Kidney tubule cell (primary cell): ENCODE measurements at places on chromosomes 4 and X.

- DNase-seq: no peak
Measured at GRCh38 chr4:109764789-109765402, 35.0 kb upstream of the PLA2G12A start.

GRCh38 chrX:19176901-19177630 is 54.8 kb upstream of the ADGRG2 start:
- no peak for DNase-seq

DNA sequence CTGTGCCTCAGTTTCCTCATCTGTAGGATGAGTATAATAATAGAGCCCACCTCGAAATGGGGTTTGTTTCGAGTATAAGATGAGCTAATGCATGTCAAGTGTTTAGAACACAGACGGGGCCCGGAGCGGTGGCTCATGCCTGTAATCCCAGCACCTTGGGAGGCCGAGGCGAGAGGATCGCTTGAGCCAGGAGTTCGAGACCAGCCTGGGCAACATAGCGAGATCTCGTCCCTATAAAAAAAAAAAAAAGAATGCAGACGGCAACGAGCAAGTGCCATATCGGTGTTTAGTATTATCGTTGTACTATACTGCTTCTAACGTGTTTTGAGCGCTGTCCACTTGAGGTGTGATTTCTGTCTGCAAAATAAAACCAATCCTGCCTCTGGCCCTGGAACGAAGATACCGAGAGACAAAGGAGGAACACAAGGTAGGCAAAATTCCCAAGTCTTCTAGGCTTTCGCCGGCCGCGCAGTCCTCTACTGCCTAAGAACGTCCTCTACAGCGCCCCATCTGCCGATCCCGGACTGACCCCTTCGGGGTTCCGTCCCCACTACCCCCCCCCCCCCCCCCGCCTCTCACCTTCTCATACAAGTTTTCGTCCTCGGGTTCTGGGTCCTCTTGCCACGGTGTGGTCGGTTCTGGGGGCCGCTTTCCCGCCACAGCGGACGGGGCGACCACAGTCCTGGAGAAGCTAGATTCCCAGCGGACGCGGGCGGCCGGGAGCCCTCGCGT is 442 bp downstream of the NDUFB11 start:
- no peak for DNase-seq

GRCh38 chr4:41213625-41214135 is 662 bp downstream of the APBB2 start:
- DNase-seq: peak; percentile 40

DNA sequence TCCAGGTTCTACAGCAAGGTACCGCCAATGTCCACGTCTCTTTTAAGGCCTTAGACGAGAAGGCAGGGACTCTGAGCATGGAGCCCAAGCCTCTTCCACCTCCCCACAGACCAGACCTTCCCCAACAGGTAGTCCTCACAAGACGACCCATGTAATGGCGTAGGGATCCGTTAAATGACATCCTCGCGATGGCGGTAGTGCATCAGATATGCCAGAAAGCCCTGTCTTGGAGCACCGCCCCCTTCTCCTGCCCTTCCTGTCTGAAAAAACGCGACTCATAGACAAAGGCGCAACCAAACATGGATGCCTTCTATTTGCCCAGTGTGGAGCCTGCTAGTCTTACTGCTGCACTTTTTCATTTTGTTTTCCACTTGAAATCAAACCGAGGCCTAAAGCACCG is 185.4 kb downstream of the OR13H1 start:
- peak; percentile 85 for DNase-seq

DNA sequence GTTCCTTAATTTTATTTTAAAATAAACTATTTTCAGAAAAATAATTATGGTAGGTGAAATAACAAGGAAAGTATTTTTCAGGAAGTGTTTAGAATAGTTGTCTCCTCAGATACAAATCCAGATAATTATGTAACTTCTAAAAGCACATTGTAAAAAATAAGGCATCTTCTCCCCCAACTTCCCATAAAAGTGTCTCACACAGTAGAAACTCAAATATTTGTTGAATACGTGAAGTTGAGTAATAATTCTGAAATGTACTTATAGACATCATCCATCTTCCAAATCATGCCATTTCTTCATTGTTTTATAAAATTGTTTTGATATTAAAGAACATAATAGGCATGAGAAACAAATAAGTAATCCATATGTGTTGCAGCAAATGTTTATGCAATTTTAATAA is 18.0 kb downstream of the SHISA3 start:
- DNase-seq: no peak

DNA sequence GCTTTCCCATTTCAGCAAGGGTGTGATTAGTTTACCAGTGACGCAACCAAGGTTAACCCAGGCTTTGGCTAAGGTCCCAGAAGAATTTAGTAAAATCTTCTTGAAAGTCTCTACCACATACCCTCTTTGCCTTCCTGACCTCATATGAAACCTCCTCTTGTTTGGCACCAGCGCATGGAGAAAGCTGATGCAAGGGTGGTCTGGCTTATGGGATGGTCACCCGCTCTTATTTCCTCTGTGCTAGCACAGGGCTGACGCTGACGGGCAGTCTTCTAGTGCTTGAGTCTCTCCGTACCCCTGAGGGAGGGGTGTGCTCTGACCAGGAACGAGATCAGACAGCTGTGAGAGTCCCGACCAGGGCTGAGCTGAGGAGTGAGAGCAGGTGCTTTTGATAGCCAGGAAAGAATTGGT is 137.6 kb downstream of the TENM3 start:
- no peak for DNase-seq

GRCh38 chrX:118528071-118528737 is 32.6 kb downstream of the DOCK11 start:
- DNase-seq: no peak

DNA sequence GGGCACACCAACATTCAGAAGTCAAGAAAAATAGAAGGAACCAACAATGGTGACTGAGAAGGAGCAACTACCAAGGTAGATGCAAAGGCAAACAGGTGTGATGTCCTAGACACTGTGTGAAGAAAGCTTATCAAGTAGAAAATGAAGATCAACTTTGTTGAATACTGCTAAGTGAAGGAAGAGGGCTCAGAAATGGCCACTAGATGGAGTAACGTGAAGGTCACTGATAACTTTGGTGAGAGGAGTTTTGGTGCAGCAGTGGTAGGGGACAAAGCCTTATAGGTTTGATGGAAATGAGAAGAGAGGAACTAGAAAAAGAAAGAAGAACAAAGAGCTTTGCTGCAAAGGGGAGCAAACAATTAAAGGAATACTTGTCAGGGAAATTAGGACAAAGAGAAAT is 23.5 kb downstream of the OTC start:
- DNase-seq: peak; percentile 9

GRCh38 chrX:53184836-53185235 is 40.2 kb downstream of the KDM5C start:
- DNase-seq: peak; percentile 92

- DNase-seq: peak; percentile 97
Measured at GRCh38 chrX:48498374-48498809, 10.4 kb upstream of the PORCN start.

DNA sequence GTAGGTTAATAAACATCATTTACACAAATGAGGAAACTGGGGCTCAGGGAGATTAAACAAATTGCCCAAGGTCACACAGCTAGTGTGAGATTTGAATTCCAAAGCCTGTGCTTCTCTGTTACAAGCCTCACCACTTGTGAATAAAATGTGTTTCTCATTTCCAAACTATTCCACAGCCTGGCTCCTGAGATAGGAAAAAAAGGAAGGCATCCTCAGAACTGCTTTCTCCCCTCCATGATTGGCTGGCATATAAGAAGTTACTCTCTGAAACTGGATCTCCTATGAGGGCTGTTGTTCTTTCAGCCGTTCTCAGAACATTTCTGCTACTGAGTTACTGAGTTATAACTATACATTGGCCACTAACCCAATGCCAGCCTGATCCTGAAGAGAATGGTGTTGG is 237.9 kb downstream of the MAML3 start:
- no peak for DNase-seq

DNA sequence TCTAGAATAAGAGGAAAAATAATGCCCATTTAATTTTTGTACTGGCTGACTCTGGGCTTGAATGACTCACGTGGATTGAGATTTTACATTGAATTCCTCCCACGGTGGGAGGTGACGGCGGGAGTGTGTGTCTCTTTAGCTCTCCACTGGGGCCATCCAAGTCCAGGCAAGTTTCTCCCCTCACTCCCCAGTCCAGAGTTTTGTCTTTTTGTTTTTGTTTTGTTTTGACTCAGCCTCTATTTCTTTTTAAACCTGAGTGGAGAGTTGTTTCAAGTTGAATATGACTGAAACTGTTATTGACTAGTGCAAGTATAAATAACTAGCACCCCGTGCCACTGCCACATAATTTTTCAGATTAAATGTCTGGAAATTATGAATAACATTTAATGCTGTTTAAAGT is 13.6 kb downstream of the CHST7 start:
- DNase-seq: no peak

DNA sequence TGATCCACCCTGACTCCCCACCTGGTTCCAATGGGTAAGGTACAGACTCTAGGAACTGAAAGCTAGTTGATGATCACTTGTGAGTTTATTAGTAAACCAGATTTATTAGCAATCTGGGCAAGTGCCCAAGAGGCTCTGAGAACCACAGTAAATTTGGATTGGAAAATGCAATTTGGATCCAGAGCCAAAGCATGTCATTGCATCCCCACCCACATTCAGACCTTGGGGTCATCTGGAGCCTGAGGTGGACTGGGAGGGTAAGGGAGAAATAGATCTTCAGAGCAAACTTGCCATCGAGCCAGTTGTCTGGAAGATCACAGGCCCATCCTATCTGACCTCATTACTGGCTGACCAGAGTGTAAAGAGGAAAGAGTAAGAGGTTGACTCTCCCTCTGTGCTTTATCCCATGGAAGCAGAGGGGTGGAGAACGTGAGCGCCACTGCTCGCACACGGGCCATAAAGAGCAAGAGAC is 78.7 kb upstream of the RASGEF1B start:
- DNase-seq: no peak

- DNase-seq: no peak
Measured at GRCh38 chr4:637536-638280, 12.3 kb downstream of the PDE6B start.

DNA sequence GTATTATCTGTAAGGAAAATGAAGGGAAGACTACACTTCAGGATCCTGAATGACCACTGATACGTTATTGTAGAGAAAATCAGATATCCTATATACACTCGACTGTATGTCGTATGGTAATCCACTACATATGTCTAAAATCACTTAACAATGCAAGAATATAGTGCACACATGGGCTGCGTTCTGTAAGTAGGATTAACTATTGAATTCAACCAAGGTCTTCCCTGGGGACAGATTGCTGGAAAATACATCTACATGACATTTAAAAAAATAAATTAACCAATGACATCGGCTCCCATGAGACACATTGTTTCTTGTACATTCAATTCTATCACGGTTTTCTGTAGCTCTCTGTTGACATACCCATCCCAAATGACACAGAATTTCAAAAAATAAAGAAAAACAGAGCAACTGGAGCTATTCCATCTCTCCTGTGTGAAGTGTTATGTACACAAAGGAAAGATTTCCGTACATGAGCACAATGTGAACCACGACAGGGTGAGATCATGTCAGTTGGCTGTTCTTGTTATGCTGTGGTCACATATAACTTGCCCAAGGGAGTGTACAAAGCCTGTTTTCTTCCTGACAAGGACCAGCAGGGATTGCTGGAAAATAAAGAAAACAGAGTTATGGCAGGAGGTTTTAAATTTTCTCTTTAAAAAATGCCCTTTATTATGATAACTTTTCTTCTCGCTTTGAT is 6.1 kb downstream of the ENOX2 start:
- no peak for DNase-seq

GRCh38 chrX:102515975-102516941 is at the start of gene TMSB15A:
TSS of gene TMSB15A (minus strand) at chrX:102516739.
- DNase-seq: peak; percentile 26

- no peak for DNase-seq
Measured at GRCh38 chrX:53196678-53197077, 28.3 kb downstream of the KDM5C start.

GRCh38 chr4:22573641-22574040 is 57.8 kb upstream of the ADGRA3 start:
- no peak for DNase-seq

GRCh38 chr4:127685292-127685691 is 44.9 kb upstream of the SLC25A31 start:
- peak; percentile 69 for DNase-seq

- DNase-seq: peak; percentile 95
Measured at GRCh38 chr4:123480706-123481418, 84.3 kb downstream of the SPRY1 start.

DNA sequence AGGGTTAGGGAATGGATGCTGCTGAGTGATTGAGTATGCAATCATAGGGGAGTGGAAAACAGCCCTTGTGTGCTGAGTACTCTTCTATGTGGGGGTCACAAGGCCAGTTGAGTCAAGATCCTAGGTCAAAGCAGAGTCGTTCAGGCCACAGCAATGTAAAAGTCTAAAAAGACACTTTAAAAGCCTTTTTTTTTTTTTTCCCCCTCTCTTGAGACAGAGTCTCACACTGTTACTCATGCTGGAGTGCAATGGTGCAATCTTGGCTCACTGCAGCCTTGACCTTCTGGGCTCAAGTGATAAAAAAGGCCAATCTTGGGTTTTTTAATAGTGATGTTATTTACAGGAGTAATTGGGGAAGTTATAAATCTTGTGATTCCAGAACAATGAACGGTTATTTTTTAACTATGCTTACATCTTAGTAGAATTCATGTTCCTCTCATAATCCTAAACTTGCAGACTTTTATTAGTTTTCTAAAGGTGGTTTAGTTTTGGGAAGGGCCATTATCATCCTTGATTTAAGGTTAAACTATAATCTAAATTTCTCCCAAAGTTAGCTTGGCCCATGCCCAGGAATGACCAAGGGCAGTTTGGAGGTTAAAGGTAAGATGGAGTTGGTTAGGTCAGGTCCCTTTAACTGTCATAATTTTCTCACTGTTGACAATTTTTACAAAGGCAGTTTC is 82.2 kb upstream of the BMP2K start:
- DNase-seq: no peak

DNA sequence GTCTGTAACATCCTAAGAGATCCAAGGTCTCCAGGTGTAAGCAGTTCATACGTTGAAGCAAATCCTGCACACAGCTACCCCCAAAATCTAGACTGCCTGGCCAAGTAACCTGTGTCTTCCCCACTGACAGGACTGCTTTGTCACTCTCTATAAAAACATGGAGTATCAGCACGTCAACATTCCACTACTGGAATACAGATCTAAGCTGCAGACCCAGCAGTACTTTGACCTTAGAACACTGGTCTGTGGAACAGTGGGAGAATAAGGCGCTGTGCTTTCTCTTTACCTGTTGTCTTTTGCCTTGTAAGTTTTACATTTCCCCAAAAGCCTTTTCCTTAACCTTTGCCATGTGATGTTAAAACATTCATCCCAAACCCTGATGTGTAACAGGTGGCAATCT is 137.4 kb downstream of the JADE1 start:
- no peak for DNase-seq

DNA sequence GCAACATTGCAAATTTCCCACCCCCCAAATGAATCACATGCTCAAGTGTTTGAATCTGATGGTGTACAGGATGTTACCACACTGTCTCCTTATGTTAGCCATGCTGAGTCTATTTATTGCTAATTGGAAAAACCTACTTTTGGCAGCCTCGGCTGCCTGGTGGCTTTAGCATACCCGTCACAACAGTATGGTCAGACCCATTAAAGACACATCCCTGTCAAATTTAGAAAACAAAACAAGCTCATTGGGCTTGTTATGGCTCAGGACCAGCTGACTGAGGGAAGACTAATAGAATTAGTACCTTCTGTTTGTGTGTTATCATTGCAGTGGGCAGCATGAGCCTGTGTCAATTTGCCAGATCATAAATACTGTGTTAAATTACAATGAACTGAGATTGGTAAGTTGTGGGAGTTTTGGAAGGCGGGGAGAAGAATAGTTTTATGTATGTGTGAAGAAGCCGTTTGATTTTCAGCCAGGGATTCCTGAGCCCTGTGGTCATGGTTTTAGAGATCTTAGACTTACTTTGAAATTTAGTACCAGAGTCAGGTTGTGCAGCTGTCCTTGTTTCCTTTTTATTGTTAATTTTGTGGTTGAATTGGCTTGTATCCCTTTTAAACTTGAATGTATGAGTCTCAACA is 66.8 kb downstream of the POLA1 start:
- DNase-seq: peak; percentile 8
